ENCODE measurements at places on chromosomes 6 and 20.

DNA sequence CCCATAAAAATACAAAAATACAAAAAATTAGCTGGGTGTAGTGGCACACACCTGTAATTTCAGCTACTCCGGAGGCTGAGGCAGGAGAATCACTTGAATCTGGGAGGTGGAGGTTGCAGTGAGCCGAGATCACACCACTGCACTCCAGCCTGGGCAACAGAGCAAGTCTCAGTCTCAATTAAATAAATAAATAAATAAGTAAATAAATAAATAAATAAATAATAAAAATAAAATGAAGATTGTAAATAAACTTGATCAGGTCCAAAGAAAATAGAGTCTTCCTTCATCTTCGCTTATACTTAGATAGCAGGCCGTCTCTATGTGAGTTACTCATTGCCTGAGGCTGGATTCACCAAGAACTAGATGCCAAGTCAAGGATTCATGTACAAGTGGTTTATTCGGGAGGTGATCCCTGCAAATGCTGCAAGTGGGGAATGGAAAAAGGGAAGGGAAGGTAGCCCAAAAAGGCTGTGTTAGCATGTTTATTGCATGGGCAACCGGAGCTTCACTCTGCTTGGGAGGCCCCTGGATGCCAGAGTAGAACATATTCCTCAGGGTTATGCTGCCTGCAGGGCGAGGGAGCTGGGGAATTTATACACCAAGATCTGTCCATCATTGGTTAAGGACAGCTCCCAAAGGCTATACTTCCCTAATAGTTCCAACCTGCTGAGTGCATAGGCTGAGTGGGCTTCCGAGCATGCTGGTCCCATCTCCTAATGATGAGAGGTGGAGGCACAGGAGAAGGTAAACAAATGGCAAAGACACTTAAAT, 16.3 kb downstream of the PRND start:
- DNase-seq = no peak

GRCh38 chr6:32397252-32397920, 9.6 kb downstream of the BTNL2 start:
- no peak for DNase-seq

DNA sequence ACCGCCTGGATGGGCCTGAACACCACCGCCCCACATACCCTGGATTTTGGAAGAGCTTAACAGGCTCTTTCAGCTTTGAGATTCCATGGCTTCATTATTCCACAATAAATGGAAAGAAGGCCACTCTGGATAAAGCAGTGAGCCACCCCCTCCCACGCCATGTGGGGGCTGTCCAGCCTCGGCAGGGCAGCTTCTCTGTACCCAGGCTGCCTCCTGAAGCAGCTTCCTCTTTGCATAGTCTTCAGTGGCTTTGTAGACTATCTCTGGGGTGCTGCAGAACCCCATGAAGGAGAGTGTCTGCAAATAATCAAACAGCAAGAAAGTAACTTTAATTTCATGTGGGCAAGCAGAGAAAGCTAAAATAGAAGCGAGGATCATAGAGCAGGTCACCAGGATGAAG, 96.6 kb upstream of the NXT1 start:
- DNase-seq = no peak

DNA sequence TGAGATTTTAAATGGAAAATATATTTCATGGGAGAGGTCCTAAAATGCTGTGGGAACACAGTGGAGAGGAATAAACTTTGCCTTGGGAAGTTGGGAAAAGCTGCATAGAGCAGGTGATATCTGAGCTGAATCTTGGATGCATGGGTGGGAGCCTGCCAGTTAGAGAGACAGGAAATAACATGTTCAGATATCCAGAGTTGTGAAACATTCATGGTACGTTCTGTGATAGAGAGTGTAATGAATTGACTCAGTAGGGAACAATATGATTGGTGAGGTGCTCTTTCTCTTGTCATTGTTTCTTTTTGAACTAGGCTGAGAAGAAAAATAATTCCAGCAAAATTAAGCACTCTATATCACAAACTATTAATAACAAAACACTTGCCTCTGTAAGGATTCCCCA, 72.8 kb downstream of the RPS12 start:
- no peak for DNase-seq

- no peak for DNase-seq
Measured at GRCh38 chr20:50578778-50579165, 68.6 kb downstream of the PTPN1 start.

DNA sequence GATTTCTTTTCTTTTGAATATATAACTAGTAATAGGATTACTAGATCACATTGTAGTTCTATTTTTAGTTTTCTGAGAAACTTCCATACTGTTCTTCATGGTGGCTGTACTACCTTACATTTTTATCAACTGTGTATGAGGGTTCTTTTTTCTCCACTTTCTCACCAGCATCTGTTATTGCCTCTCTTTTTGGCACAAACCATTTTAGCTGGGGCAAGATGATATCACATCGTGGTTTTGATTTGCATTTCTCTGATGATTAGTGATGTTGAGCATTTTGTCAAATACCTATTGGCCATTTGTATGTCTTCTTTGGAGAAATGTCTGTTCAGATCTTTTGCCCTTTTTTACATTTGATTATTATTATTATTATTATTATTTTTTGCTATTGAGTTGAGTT, 86.1 kb upstream of the TCF21 start:
- DNase-seq = no peak

DNA sequence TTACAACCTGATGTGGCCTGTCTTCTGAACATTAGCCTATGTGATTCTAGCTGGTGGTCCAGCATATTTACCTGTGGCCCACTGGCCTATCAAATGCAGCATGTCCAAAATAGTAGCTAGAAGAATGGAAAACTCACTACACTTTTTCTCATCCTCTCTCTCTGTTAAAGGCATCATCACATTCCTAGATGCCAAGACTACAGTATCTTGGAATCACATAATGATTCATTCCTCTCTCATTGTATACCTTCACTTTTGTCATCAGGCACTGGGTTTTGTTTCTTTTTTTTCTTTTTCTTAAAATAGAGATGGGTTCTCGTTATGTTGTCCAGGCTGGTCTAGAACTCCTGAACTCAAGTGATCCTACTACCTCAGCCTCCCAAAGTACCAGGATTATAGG, 45.0 kb downstream of the FAM83B start:
- no peak for DNase-seq

- no peak for DNase-seq
Measured at GRCh38 chr6:138863321-138863720, 67.4 kb downstream of the ECT2L start.

GRCh38 chr6:57305107-57305506, 12.3 kb upstream of the PRIM2 start:
- DNase-seq = no peak

DNA sequence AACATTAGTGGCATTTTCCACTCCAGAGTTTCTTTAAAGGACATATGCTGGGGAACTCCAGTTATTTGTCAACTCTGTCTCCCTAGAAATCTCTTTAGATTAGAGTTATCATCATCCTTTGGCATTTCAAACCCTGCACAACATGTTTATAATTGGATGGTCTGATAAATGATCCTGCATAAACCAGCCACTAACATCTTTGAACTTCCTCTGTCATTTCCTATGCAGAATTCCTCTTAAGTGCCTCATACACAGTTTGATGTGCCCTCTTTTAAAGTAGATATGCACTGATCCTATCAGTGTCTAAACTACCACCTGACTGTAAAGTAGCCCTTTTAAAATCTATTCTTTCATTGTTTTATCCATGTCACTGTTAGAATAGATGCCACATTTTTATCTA, 306.3 kb upstream of the IRAK1BP1 start:
- DNase-seq = no peak

DNA sequence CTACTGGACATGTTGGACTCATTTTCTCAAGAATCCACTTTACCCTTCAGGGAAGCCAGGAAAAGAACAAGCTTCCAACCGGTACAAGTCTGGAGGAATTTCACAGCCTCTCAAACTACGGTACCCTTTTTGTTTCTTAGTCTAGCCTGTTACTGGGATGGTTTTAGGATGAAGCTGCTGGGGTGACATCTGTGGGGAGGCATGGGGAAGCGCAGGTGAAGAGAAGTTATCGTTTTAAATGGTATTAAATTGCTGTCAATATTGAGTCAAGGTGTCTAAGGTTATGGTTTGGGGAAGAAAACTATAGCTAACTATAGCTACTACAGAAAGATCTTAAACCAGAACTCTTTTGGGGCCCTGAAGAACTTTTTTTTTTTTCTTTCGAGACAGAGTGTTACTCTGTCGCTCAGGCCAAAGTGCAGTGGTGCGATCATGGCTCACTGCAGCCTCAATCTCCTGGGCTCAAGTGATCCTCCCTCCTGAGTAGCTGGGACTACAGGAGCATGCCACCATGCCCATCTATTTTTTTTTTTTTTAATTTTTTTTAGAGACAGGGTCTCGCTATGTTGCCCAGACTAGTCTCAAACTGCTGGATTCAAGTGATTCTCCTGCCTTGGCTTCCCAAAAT, 128.7 kb downstream of the RIN2 start:
- no peak for DNase-seq

Measured in NCI-H2107 (cell line).